ENCODE measurements at places on chromosomes 6 and 20. TPM values are rescaled to one million over a fixed set of nuclear protein-coding genes. Genes with fewer than 3 reads are reported as not detected.

Gene ENPP4
- total RNA-seq = 9.9 TPM

Gene EDN1
- 229 TPM for total RNA-seq

Gene CSNK2A1
- total RNA-seq = 95.5 TPM

Gene DEF6
- total RNA-seq = under 0.01 TPM

Gene HSF2
- total RNA-seq = 25.7 TPM

Measured in epithelial cell of umbilical artery (primary cell).